H1 (cell line): ENCODE measurements at places on chromosomes 12 and 14. TPM values are rescaled to one million over a fixed set of nuclear protein-coding genes. Genes with fewer than 3 reads are reported as not detected.

GRCh38 chr14:40367717-40368116 is 935.5 kb upstream of the FBXO33 start:
- DNase-seq: no peak

Gene PPFIA2
- 1.8 and 3.3 TPM in 2 replicates for total RNA-seq

- no peak for DNase-seq
Measured at GRCh38 chr12:2482938-2483660, 311.7 kb upstream of the FKBP4 start.

Gene NGB
- 0.30 and 0.55 TPM in 2 replicates for total RNA-seq

Gene CLEC4D
- not detected in 2 replicates for total RNA-seq

Gene TAS2R8
- not detected in 2 replicates for total RNA-seq

DNA sequence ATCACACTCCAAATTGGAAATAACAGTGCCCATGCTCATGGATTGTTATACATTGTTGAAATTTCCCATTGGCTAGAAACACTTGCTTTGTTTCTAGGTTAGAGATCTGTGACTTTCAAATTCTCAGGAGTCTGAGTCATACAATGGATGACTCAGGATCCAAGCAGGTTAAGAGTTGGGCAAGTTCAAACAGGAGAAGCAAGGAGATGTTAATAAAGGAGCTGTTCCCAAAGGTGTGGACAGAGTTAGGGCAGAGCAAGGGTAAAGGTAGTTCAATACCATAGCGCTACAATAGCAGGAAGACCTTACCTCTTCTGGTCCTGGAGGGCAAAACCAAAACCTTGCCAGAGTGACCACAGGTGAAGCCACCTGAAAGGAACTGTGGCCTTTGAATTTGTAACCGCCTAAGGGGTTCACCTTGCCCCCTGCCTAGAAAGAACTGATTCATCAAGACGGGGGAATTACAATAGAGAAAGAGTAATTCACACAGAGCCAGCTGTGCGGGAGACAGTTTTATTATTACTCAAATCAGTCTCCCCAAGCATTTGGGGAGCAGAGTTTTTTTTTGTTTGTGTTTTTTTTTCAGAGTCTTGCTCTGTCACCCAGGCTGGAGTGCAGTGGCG is 4.2 kb upstream of the AMN1 start:
- DNase-seq: no peak

Gene AQP2
- not detected in 2 replicates for total RNA-seq
